ENCODE measurements at places on chromosomes 4 and X. TPM values are rescaled to one million over a fixed set of nuclear protein-coding genes. Genes with fewer than 3 reads are reported as not detected.

GRCh38 chr4:6742989-6743388 is 27.0 kb downstream of the BLOC1S4 start:
- no peak overlapping the region for H3K27ac ChIP-seq
- DNase-seq: no peak
- H3K4me1 ChIP-seq: peaks cover 9% of the 10 kb centered on the region
- no peaks in the 10 kb centered on the region for H3K36me3 ChIP-seq
- H3K4me3 ChIP-seq: no peak overlapping the region
- H3K27me3 ChIP-seq: no peaks in the 10 kb centered on the region

DNA sequence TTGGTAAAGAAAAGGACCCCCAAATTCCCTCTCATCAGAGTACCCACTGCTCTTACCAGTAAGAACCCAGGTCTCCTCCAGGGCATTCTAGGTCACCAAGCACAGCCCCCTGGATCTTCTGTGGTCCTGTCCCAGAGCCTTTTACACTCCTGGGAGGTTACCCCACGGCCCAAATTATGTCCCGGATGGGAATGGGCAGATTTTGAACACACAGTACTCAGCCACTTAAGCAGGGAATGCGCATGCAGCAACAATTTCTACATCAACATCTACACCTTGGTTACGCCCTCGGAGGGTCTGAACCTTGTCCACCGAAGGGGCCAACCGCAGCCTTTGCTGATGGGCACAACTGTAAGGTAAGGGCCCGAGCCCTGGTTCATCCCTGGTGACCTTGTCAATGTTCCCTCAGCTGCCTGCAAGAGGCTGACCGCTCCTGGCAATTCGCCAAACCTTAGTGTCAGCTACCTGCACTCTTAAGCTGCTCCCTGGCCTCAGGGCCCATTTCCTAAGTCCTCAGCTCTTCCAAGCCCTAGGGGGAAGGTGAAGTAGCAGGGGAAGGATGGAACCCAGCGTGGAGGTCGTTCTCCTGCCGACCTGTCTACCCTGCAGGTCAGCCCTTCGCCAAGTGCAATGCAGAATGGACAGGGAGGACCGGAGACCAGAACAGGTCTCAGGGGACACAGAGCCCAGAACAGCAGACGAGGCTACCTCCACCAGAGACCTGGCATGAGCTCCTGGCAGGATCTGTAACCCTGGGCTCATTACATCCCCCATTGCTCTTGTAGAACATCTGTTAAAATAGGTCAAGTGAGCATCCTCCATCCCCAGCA is 5.9 kb downstream of the TIMP1 start:
- no peak for DNase-seq
- no peaks in the 10 kb centered on the region for H3K27me3 ChIP-seq
- H3K4me1 ChIP-seq: no peaks in the 10 kb centered on the region
- no peak overlapping the region for H3K27ac ChIP-seq
- no peaks in the 10 kb centered on the region for H3K36me3 ChIP-seq
- H3K4me3 ChIP-seq: no peak overlapping the region

DNA sequence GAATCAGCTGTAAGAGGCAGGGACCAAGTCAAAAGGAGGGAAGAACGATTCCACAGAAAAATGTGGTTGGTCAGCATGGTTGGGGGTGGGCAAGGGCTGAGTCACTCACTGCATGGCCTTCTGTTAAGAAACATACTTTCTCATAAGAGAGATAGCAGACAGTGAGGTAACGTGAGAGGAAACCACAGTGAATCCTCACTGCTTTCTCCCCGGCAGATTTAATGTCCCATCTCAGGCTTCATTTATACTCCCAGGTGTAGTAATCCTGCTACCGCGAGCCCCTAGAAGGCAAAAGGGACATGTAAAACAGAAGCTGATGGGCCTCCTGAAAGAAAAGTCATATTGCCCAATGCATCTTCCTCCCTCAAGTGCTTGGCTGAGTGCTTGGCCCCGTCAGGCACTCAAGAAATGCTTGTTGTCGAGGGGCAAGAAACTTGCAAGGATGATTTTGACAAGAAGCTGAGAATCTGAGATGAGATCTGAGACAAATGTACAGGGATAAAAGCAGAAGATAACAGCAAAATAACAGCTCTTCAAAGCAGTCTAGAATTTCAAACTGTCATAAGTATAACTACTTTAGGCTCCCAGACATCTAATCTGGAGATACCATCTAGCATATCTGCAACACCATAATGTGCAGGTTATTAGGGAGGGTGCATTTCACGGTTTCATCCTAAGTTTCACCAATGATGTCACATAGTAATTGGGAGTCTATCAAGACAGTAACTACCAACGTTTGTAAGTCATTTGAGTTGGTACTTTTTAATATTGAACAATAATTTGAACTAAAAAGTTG is 40.2 kb downstream of the SH3KBP1 start:
- no peak overlapping the region for H3K4me3 ChIP-seq
- H3K36me3 ChIP-seq: no peaks in the 10 kb centered on the region
- H3K4me1 ChIP-seq: no peaks in the 10 kb centered on the region
- H3K27me3 ChIP-seq: no peaks in the 10 kb centered on the region
- peak overlapping the region; percentile 9 for H3K27ac ChIP-seq
- DNase-seq: no peak

GRCh38 chr4:156971165-156971675 is 379 bp downstream of the PDGFC start:
- DNase-seq: no peak
- H3K36me3 ChIP-seq: no peaks in the 10 kb centered on the region
- peak overlapping the region; percentile 79 for H3K4me3 ChIP-seq
- peak overlapping the region; percentile 95 for H3K27ac ChIP-seq
- H3K27me3 ChIP-seq: no peaks in the 10 kb centered on the region
- H3K4me1 ChIP-seq: no peaks in the 10 kb centered on the region

DNA sequence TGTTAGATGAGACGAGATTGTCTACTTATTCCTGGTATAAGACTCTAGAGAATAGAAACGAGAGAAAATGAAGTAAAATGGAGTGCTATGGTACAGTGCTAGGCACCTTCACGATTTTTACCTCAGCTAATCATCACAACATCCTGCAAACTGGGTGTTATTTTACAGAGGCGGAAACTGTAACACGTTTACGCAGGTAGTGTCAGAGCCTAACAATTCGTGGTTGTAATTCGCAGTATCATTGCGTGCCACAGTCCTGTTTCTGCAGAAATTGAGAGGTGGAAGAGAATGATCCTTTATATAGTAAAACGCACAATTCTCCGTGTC is 383 bp upstream of the TBC1D19 start:
- peak overlapping the region; percentile 78 for H3K4me3 ChIP-seq
- peak overlapping the region; percentile 84 for H3K27ac ChIP-seq
- no peaks in the 10 kb centered on the region for H3K4me1 ChIP-seq
- H3K36me3 ChIP-seq: no peaks in the 10 kb centered on the region
- H3K27me3 ChIP-seq: no peaks in the 10 kb centered on the region
- no peak for DNase-seq

- no peaks in the 10 kb centered on the region for H3K36me3 ChIP-seq
- no peaks in the 10 kb centered on the region for H3K27me3 ChIP-seq
- DNase-seq: no peak
- no peaks in the 10 kb centered on the region for H3K4me1 ChIP-seq
These were observed 24.1 kb downstream of the ADH7 start for GRCh38 chr4:99411041-99411440.

- no peaks in the 10 kb centered on the region for H3K36me3 ChIP-seq
- no peaks in the 10 kb centered on the region for H3K4me1 ChIP-seq
- no peak overlapping the region for H3K4me3 ChIP-seq
- no peak for DNase-seq
- no peak overlapping the region for H3K27ac ChIP-seq
These were observed 10.8 kb upstream of the LDB2 start for GRCh38 chr4:16909281-16909680.

- no peaks in the 10 kb centered on the region for H3K36me3 ChIP-seq
- H3K4me1 ChIP-seq: no peaks in the 10 kb centered on the region
- no peak overlapping the region for H3K4me3 ChIP-seq
These were observed 42.7 kb upstream of the ZCCHC12 start for GRCh38 chrX:118780911-118781310.

DNA sequence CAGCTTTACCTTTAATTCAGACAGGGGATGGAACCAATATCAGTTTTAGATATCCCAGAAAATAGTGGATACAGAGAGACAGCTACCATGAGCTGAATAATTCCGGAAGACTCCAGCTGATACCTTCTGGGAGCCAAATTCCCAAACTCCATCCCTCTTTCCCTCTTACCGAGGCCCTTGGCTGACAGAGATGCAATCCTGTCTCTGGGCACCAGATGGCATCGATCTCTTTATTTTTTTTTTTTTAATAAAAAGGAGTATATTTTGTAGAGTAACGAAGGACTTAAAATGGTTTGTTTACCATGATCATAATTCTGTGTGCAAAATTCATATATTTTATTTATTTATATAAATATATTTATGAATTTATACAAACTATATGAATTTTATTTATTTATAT is 31.0 kb downstream of the RAB40A start:
- H3K27me3 ChIP-seq: no peaks in the 10 kb centered on the region
- no peak overlapping the region for H3K27ac ChIP-seq
- no peaks in the 10 kb centered on the region for H3K4me1 ChIP-seq

GRCh38 chrX:40090050-40090804 is 7.5 kb downstream of the BCOR start:
- DNase-seq: no peak
- H3K36me3 ChIP-seq: no peaks in the 10 kb centered on the region
- no peaks in the 10 kb centered on the region for H3K4me1 ChIP-seq

DNA sequence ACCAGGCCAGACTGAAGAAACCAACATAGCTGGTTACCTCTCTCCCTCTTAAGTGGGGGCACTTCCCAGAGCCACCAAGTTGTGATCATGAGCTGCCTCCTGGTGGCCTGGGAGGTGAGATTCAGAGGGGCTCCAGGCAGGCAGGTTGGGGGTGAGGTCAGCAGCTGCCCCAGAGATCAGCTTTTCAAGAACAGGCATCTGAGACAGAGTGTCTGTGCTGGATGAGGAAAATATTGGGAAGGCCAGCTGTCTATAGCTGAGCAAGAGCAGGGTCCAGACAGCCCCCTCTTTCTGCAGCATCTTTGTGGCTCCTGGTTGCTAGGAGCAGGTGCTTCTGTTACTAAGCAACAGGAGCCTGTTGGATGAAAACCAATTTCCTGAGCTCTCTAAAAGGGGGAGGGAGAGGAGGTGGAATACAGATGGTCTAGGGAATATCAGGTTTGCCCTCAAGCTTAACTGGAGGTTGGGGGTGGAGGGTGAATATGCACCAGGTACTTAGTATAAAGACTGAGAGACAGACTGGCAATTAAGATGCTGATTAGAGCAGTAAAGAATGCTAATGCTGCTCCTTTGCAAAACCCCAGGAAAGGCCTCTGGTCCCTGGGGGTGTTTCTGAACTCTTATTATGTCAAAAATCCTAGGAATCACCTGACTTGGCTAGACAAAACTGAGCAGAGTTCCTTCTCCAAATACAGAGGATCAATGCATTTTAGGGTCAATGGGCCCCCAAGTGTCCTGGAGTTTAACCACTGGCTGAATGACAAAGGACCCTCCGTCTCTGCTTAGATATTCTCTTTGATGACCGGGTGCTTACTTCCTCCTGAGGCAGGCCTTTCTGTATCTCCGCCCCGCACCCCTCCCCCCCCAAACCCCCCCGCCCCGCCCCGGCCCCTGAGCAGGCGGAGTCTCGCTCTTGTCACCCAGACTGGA is 21.4 kb downstream of the ZCCHC13 start:
- no peaks in the 10 kb centered on the region for H3K4me1 ChIP-seq
- no peak for DNase-seq
- no peaks in the 10 kb centered on the region for H3K36me3 ChIP-seq
- no peak overlapping the region for H3K4me3 ChIP-seq

- H3K4me1 ChIP-seq: no peaks in the 10 kb centered on the region
- no peaks in the 10 kb centered on the region for H3K36me3 ChIP-seq
- no peak for DNase-seq
- H3K4me3 ChIP-seq: no peak overlapping the region
- H3K27ac ChIP-seq: no peak overlapping the region
- no peaks in the 10 kb centered on the region for H3K27me3 ChIP-seq
These were observed 38.0 kb upstream of the GRID2 start for GRCh38 chr4:92265798-92266197.

DNA sequence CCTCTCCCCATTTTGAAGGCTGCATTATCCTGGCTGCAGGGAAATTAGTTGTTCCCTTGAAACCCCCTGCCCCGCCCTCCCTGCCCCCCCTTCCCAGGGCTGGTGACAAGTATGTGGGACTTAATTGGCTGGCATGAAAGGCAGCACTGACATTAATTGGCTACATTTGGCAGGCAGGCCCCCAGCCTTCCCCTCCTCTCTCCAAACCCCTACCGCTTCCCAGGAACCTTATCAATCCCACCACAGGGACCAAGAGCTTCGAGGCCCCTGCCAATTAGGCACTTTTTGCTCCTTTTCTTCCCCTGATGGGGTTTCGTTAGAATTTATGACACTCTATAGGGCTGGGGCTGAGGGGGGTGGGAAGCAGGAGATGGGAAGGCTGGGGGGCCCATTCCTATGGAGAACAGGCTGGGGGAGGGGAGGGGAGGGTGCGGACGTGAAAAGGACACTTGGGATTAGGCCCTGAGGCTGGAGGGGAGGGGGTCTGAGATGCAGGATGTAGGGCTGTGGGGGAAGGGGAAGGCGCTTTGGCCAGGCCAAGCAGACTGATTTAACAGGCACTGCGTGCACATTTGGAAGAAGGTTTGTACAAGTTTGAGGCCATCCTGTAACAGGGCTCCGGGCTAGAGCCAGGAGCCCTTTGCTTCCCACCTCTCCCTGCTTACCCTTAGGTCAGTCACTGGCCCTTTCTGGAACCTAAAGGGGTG is 52.2 kb downstream of the EFNB1 start:
- H3K27me3 ChIP-seq: peaks cover 73% of the 10 kb centered on the region
- no peak overlapping the region for H3K4me3 ChIP-seq
- no peaks in the 10 kb centered on the region for H3K4me1 ChIP-seq
- no peak overlapping the region for H3K27ac ChIP-seq

GRCh38 chrX:41406201-41406600 is 40.9 kb upstream of the NYX start:
- H3K27ac ChIP-seq: no peak overlapping the region
- no peak overlapping the region for H3K4me3 ChIP-seq
- no peaks in the 10 kb centered on the region for H3K27me3 ChIP-seq
- no peaks in the 10 kb centered on the region for H3K4me1 ChIP-seq

- no peak for DNase-seq
- no peaks in the 10 kb centered on the region for H3K27me3 ChIP-seq
- no peak overlapping the region for H3K4me3 ChIP-seq
- H3K4me1 ChIP-seq: no peaks in the 10 kb centered on the region
- H3K27ac ChIP-seq: no peak overlapping the region
- no peaks in the 10 kb centered on the region for H3K36me3 ChIP-seq
These were observed 77.0 kb downstream of the PAPSS1 start for GRCh38 chr4:107643021-107643420.

Gene LNX1
- total RNA-seq: 22.5 TPM

Gene DGAT2L6
- not detected for total RNA-seq

Gene ZGRF1
- total RNA-seq: 5.0 TPM

Gene ITIH6
- total RNA-seq: 2.3 TPM

Gene PCDH10
- not detected for total RNA-seq
